Cardiac muscle cell (in vitro differentiated cells and primary cell): ENCODE measurements at places on chromosomes 3 and 15.

DNA sequence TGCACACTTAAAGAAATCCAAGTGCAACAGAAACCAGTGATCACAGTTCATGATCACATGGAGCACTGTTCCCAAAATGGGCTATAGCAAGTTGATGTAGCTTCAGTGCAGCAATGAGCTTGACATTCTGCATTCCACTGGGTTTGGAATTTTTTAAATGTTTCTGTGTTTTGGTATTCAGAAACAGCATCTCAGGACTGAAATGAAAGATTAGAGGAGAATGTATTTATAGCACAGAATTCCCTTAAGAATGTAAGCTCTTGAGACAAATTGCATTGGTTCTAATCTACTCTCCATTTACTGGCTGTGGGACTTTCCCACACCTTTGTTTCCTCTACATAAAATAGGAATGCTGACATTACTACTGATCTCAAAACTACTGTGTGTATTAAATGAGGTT, 162.7 kb downstream of the FGF12 start:
- peak; percentile 2 for DNase-seq

- no peak for DNase-seq
These were observed 8.1 kb downstream of the PXYLP1 start for GRCh38 chr3:141239511-141240281.

DNA sequence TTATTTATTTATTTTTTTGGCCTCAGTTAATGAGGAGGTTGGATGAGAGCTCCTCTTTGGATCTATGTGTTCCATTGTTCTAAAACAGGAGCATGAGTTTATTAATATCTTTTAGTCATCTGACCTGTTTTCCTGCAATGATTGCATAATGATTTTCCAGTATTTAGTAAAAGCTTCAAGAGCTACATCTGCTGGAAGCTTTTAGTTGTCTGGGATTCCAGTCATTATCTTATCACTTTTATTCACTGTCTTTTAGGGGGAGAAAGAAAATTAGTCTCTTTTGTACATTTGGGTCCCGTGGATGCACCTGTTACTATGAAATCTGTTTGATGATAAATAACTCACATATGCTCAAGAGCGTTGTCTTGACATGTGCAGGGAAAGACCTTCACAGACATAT, 1270.0 kb downstream of the ROBO1 start:
- no peak for DNase-seq

DNA sequence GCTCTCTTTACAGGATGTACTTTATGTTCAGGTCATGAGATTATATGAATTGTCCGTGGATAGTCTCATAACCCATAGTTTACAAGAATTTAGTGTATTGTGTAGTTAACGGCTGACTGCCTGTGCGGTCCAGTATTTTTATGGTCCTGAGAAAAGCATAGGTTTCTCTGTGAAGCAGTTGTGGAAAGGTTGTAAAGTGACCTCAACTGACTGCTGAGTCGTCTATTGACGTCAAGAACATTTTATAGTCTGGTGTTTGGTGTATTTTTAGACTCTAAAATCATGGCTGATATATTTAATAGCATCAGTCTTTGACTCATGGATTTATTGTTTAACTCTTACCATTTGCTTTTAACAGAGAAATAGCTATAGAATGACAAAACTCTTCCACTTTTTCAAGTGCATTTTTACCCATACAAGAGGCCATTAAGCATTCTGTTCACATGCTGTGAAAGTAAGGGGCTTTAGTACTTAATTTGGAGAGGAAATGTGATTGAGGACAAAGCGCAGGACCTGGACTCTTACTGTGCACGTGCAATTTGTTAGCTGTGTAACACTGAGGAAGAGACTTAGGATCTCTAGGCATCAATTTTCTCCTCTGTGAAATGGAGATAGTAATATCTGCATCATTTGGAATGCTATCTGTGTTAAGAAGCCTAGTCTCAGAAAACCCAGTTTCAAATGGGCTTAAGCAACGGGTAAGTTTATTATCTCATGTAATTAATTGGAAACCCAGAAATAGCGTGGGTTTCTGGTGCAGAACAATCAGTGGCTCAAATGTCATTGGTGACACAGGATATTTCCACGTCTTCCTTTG, 240.8 kb downstream of the NFKBIZ start:
- DNase-seq, result no peak

- DNase-seq, result no peak
These were observed 638 bp upstream of the TBC1D5 start for GRCh38 chr3:17742880-17743657.

DNA sequence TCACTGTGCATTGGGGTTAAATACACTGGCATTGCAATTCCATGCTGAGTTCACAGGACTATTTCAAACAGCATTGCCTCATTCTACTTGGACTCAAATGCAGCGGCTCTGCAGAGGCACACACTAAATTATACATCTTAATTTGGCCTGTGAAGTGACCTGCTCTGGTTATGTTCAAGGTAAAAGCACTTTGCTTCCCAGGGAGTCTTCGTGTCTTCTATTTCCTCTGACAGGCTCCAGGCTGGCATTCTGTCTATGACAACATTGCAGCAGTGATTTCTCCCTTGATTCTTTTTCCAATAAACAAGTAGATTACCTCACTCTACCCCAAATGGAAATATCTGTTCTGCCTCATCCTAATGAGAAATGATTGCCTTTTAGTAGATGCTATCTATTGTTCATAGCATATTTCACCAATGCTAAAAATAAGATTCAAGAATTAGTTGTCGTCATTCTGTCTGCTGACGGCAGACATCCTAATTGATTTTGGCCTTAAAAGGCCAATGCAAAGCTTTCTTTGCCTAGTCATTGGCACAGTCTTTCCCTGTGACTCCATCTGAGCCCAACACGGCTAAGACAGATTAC, 33.8 kb downstream of the FMN1 start:
- DNase-seq, result no peak

GRCh38 chr3:177371888-177372287, 174.6 kb upstream of the TBL1XR1 start:
- DNase-seq, result no peak

- DNase-seq, result no peak
These were observed 30.1 kb downstream of the PPARG start for GRCh38 chr3:12318758-12319621.

DNA sequence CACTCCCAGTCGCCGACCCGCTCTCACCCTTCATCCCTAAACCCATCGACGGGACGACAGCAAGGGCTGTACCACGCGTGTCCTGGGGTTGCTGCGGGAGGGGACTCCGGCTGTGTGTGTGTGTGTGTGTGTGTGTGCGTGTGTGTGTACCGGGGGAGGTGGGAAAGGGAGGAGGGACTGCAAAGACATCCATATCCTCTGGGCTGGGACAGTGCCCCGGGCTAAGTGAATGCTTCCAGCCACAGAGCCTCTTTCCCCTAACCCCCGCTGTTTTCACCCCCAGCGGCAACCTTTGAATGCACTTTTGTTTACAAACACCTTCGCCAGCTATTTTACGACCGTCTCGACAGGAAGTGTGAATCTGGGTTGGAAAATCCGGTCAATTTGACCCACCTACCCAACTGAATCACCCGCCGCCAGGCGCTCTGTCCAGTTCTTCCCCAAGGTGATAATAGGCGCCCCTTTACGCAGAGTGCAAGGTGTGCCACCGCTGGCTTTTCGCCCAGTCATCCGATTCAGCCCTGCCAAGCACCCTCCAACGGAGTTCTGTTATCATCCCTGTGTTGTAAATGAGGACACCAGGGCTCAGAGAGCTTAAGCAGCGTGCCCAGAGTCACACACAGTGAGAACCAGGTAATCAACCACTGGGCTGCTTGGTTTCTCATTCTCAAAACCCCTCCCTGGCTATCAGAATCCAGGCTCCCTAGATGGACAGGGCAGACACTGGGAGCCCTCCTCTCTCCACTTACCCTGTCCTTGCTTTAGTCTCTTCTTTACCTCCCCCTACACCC, 739 bp upstream of the AMOTL2 start:
- DNase-seq, result no peak

- DNase-seq, result peak; percentile 54
These were observed 39.6 kb downstream of the KLF13 start for GRCh38 chr15:31366169-31366734.

DNA sequence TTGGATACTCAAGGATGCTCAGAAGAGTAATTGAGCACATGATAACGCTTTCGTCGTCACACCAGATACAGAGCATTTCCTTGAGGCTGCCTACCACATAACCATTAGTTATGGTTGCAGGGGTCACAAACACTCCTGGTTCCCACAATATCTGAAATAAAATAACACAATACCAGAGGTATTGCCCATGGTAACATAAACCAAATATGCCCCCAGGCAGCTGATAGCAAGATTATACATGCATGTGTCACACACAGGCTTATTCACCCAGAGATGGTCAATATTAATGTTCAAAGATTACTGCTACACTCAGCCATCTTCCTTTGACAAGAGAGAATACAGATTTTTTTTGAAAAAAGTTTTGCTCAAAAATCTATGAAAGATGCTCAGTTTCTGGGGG, 7.3 kb downstream of the RPL39L start:
- no peak for DNase-seq

DNA sequence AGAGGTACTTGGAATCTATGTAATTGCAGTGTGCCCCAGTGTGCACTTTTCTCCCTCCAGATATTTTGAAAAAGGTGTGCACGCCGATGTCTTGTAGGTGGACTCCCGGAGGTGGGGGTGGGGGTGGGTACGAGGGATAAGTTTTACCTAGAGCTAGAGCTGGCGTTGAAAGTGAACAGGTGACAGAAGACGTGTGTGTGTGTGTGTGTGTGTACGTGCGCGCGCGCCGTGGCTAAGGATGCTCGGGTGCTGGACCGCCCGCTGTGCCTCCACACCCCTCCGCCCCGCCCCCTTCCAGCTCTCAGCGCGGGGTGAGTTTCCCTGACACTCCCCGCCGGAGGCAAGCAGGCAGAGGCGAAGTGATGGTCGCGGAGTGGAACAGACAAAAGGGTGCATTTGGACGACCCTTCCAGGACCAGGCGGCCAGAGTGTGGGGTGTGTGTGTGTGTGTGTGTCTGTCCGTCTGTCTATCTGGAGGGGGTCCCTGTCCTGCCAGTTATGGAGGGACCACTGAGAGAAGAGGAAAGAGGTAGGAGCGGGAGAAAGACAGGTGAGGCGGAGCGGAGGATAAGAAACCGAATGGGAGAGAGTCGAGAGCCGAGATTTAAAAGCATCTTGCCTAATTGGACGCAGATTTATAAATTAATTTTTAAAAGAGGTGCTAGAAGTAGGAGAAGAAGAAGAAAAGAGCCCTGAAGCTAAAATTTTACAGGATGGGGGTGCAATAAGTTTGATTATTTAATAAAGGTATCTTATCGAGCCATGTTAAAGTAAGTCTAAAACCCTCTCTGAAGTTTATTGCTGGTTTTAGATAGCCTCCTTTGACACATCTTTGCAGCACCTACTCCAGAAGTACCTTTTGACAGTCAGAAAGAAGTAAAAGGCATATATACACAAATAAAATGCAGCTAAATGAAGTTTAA, 335.8 kb upstream of the THRB start:
- DNase-seq, result no peak

DNA sequence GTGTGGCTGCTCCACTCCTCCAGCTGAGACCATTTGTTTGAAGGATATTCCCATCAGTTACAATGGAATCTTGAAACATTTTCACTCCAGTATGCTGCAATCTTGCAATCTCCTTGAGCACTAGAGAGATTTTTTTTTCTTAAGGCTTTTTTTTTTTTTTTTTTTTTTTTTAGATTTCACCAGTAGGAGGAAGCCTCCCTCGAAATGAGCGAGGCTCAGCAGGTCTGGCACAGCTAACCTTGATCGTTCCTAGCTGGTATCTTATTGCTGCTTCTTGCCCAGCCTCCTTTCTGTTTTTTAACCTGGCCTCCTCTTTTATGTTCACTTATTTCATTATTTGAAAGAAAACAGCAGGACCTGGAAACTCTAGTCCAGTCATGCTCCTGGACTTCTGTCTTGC, 48.1 kb downstream of the RAP2B start:
- peak; percentile 40 for DNase-seq

DNA sequence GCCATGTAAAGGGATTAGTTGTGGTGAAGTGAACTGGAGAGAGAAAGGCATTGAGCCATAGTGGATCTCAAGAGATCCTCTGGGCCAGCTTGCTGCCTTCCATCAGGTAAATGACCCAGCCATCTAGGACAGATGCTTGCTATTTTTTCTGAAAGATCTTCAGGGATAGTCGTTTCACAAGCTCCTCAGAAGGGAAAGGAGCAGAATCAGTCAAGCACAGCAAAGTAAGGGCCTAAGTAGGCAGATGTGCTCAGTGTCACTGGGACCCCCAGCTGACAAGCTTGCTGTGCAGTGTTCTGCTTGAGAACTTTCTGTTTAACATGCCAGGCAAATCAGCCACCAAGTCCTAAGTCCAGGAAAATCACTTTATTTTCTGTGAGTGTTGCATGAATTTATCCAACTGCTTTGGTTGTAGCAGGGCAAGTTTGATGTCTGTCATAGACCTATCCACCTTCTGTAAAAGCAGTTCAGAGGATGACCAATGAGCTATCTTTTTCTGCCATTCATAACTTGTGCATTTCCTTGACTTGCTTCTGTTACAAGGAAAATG, 319.8 kb downstream of the IL5RA start:
- DNase-seq, result no peak

- peak; percentile 91 for DNase-seq
These were observed 19.5 kb upstream of the TIMP4 start for GRCh38 chr3:12178091-12178820.

DNA sequence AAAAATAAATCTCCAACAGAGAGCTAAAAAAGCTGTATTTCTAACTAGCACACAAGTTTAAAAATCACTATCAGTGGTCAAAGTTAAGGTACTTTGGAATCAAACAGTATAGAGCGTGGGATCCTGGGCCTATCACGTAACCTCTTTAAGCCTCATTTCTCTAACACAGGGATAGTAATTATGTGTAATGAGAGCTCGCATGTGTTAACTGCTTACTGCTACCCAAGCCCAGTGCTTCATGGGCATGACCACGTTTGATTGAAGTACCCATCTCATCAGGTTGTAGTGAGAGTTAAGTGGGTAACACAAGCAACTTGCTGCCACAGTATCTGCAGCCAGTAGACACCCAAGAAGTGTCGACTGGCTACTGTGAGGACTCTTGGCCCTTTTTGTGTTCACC, 28.2 kb upstream of the NOX5 start:
- no peak for DNase-seq

- DNase-seq, result peak; percentile 80
These were observed 68.3 kb upstream of the SLC12A8 start for GRCh38 chr3:125280668-125281361.

DNA sequence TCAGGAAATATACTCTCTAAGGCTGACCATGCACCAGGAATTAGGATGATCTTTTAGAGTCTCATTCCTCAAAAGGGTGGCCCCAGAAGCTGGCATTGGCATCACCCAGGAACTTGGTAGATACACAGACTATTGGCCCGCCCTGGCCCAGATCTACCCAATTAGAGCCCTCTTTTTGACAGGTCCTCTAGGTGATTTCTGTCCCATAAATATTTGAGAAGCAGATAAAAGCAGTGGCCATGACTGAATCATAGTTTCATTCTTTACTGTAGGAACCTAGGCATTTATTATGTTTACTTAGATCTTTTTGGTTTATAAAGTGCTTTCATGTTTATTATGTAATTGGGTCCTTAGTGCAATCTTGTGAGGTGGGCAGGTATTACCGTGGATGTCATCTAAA, 7.6 kb downstream of the TLNRD1 start:
- no peak for DNase-seq
